ENCODE measurements at places on chromosomes 12 and 14.

DNA sequence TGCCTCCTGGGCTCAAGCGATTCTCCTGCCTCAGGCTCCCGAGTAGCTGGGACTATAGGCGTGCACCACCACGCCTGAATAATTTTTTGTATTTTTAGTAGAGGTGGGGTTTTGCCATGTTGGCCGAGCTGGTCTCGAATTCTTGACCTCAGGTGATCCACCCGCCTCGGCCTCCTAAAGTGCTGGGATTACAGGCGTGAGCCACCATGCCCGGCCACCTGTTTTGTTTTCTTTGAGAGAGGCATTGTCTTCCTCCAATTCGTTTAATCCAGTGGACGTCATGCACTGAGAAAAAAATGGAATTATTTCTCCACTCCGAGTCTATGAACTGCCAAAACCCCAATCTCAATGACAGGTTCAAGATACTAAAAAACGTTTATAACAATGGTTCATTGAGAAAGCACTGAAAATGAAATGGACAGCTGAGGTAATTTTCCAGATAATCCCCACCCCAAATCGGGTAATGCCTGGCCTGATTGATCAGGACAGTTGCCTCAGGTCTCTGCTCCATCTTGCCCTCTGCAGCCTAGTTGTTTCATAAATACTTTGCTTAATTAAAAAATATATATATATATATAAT is 132.7 kb upstream of the PARP11 start:
- no peak for DNase-seq

DNA sequence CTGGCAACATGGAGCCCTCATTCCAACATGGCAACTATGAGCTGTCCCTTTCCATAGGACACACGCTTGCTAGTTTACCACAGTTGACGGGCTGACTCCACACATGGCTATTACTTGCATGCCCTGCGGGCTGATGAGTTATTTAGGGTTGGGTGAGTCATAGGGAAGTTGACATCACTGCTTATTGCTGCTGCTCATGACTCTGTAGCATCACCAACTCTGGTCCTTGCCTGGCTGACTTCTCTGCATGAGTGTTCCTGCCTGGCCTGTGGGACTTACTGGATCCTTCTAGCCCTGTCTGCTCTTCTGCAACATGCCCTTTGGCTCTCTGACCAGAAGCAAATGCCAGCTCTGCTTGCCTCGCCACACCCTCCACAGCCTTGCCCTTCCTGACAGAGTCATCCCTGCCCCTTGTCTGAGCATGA is 199.5 kb downstream of the ANO6 start:
- no peak for DNase-seq

GRCh38 chr12:13940335-13940865 is 41.0 kb downstream of the GRIN2B start:
- DNase-seq, result peak; percentile 21

GRCh38 chr12:44389896-44390295 is 486.2 kb downstream of the NELL2 start:
- peak; percentile 97 for DNase-seq

- DNase-seq, result no peak
Observed at GRCh38 chr14:104528496-104528895, 51.1 kb upstream of the C14orf180 start.

DNA sequence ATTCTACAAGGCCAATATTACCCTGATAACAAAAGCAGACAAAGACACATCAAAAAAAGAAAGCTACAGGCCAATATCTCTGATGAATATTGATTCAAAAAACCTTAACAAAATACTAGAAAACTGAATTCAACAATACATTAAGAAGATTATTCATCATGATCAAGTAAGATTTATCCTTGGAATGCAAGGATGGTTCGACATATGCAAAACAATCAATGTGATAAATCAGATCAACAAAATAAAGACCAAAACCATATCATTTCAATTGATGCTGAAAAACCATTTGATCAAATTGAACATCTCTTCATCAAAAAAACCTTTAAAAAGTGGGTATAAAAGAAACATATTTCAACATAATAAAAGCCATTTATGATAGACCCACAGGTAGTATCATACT is 117.3 kb downstream of the CPNE8 start:
- no peak for DNase-seq

DNA sequence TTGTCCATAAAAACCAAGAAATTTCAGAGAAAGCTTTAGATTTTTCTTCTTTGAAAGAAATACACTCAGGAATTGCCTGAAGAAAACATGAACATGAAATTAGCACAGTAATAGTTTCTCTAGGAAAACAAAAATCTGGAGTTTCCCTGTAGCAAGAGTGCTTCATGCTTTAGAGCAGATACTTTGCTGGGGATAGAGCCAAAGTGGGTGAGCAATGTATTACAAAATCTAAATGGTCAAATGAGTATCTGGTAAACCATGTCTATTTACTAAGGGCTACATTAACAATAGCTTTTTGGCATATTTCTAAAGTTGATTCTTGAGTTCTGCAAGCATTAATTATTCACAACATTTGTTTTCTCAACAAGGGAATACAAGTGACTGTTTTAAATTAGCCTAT is 26.2 kb downstream of the AVPR1A start:
- no peak for DNase-seq

- DNase-seq, result no peak
Observed at GRCh38 chr12:21502164-21502496, 541 bp downstream of the GOLT1B start.

DNA sequence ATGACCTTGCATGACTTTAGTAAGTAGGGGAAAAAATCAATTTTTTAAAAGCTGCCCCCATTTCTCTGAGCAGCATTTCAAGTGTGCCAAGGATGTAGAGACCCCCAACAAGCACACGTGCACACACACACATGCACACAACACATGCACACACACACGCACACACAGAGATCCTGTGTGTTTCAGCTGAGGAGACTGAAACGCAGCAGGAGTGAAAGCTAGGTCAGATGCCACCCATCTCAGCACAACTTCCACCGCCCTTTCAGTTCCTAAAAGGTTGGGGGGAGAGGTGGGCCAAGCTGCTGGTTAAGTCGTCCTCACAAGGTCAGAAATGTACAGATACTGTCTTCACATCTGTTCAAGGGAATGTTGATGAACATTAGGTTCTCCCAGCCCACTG is 13.9 kb downstream of the MYL2 start:
- DNase-seq, result no peak

DNA sequence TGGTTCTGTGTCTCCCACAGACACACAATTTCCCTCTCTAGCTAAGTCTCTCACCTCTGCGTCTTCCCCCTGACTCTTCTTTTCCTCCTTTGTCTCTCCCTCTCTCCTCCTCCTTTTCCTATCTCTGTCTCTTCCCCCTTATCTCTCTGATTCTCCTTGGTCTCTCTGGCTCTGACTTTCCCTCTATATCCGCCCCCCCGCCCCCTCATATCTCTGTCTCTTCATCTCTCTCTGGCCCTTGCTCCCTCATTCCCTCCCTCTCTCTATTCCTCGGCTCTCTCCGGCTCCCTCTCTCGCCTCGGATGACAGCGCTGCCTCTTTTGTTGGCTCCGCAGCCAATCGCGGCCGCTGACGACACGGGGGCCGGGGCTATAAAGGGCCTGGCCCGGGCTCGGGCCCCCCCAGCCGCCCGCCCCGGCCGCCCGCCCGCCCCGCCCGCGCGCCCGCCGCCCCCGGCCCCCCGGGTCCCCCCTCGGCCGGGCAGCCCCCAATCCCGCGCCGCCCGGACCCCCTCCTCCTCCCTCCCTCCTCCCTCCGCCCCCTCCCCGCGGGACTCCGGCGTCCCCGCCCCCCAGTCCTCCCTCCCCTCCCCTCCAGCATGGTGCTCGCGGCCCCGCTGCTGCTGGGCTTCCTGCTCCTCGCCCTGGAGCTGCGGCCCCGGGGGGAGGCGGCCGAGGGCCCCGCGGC is at the start of gene GDF11:
Gene GDF11 (plus strand): TSS at position 404 of the 687 bp plus-strand sequence. CDS start 195 bp downstream, at position 599.
- peak; percentile 82 for DNase-seq

DNA sequence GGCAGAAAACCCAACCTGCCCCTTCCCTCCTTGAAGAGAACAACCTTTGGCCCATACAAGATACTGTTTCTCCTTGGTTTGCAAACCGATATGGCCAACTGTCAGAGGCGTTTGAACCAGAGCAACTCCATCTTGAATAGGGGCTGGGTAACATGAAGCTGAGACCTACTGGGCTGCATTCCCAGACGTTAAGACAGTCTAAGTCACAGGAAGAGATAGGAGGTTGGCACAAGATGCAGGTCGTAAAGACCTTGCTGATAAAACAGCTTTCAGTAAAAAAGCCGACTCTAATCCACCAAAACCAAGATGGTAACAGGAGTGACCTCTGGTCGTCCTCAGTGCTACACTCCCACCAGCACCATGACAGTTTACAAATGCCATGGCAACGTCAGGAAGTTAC is 42.7 kb upstream of the TMEM132C start:
- no peak for DNase-seq

DNA sequence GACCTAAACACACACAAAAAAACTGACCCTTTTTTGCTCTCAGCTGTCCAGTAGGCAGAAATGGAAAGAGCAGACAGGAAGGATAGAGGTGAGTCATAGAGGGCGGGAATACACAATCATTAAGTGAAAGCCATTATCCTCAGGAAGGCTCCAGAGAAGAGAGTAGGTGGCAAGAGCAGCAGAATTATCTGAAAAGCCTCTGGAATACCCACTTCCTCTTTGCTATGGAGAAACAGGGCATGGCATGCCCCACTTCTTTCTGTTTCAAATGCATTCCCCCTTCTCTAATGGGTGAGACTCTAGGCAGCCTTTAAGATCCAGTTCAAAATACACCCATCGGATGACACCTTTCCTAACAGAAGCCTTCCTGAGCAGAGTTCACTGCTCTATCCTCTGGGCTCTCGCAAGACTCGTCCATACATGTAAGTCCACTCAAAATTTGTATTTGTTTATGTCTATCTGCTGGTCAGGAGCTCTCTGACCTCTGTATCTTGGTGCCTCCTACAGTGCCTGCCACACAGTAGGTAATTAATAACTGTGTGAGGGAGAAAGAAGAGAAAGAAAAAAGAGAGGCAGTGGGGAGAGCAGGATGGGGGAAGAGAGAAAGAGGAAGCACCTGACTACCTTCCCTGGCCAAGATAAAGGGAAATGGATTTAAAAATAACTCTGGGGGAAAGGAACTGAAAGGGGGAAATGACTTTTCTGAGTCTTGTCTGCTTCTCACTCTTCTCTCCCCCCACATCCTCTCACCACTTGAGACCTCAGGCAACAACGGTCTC is 8.5 kb downstream of the KLHL33 start:
- no peak for DNase-seq

DNA sequence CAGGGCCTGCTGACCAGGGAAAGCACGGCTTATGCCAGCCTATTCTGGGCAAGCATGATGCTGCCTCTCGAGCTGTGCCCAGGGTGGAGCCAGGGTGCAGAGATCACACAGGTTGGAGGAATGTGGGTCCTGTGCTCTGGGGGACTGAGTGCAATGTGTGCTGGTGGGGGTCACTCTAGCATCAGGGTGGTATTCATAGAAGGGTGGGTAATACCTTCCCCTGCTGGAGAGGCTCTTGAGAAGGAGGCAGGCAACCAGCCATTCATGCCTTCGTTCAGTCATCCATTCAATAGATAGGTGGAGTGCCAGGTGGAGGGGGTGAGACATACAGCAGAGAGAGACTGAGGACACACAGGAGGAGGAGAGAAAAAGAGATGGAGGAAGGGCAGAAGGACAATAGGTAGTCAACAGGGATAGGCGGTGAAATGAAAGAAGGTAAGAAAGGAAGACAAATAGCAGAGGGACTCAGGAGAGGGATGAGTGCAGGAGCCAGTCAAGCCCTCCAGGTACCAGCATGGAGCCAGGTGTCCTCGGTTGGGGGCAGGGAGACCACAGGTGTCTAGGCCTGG is 5.2 kb upstream of the ZNF385A start:
- DNase-seq, result no peak

GRCh38 chr12:52321418-52321817 is 220 bp upstream of the KRT83 start:
- peak; percentile 91 for DNase-seq

DNA sequence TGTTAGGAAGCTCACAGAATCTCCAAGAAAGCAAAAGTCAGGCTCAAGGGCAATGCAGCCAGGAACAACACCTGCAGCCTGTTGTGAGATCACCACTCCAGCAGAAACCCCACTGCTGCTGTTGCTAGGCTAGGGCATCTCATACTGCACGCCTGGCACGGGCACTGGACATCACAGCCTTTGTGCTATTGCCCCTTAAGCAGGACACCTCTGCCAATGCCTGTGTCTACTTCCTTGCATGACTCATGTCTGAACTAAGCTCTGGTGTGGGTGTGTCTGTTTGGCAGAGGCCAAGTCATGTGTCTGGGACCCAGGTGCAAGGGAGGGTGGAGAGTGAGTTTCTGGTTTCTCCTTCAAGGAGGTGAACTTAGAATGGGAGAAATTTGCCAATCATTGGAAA is 10.0 kb upstream of the DDX47 start:
- peak; percentile 27 for DNase-seq

DNA sequence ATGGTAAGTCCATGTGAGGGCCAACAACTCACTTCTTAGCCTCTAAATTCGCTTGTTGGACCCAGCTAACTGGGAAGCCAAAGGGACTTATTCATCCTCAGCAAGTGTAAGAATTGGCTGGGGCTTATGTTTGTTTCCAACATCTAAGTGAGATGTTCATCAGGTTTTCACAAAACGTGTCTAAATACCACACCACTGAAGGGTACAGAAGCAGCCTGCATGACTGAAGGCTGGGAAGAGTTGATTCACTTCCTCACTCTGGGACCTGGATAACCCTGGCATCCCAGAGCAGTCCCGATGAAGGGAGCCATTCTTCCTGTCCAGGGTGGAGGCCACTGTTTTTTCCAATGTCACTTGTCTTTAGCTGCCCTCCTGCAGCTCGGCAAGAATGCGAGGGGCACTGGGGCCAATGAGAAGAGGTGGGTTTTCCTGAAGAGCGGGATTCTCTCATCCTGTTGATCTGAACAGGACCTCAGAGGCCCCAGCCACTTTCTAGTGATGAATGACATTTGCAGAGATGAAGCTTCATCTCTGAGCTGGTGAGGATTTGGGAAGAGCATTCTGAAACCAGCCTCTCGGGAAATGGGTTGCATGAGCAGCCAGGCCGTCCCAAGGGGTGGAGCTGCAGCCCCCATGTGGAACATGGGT is 12.2 kb upstream of the COL2A1 start:
- DNase-seq, result no peak

DNA sequence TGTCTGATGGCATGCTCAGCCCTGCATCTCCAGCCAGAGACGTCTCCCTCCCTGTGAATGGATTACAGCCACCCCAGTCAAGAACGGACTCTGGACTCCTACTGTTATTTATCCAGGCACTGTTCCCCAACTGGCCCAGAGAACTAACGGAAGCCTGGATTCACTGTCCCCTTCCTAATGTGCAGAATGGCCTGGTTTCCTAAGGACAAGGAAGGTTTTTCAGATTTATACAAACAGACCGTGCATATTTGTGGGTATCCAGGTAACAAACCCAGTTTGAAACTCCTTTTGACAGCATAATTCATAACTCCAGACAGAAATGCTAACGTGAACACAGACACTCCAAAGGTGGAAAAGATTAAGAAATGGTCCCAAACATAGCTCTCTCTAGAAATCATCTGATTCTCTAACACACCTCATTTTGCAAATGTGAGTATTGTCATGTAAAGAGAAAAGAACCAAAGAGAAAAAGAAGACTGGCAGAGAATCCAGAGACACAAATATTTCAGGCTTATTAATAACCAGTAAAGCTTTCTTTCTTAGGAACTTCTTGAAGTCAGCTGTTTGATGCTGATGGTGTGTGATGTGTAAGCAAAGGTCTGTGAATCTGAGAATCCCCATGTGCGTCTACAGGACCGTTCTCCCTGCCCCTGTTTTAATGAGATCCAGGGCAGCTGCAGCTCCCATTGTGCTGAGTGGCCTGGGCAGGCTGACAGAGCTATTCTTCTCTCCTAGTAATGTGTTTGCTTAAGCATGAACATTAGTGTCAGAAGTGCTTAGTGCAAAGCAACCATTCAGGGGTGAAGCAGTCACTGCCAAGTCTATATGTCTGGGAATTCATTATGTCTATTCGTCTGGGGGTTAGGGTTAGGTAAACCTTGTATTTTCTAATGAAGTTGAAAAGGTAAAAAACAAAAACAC is 86.8 kb upstream of the HIF1A start:
- peak; percentile 100 for DNase-seq
